ENCODE measurements at places on chromosomes 1 and 21.
A peak's percentile ranks its signal among the peaks of the same experiment; 100 is the strongest.

GRCh38 chr1:160488347-160489058, 34.6 kb downstream of the SLAMF6 start:
- peak; percentile 39 for DNase-seq

DNA sequence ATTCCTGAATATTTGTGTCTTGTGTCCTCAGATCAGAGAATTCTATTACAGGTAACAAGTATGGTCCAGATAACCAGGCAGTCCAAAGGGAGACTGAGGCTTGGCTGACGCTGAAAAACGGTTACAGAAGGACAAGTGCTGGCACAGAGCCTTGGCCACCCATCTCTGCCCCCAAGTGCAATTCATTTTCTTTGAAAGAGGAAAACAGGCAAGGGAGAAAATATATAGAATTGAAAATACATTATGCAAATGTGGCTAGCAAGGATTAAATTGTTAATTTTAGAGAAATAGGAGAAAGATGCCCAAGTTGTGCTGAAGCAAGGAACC, 1.2 kb downstream of the SORT1 start:
- DNase-seq = no peak

- no peak for DNase-seq
Observed at GRCh38 chr21:35652196-35652595, 408.1 kb downstream of the SETD4 start.

GRCh38 chr1:118217141-118217838, 32.3 kb upstream of the SPAG17 start:
- DNase-seq = no peak

DNA sequence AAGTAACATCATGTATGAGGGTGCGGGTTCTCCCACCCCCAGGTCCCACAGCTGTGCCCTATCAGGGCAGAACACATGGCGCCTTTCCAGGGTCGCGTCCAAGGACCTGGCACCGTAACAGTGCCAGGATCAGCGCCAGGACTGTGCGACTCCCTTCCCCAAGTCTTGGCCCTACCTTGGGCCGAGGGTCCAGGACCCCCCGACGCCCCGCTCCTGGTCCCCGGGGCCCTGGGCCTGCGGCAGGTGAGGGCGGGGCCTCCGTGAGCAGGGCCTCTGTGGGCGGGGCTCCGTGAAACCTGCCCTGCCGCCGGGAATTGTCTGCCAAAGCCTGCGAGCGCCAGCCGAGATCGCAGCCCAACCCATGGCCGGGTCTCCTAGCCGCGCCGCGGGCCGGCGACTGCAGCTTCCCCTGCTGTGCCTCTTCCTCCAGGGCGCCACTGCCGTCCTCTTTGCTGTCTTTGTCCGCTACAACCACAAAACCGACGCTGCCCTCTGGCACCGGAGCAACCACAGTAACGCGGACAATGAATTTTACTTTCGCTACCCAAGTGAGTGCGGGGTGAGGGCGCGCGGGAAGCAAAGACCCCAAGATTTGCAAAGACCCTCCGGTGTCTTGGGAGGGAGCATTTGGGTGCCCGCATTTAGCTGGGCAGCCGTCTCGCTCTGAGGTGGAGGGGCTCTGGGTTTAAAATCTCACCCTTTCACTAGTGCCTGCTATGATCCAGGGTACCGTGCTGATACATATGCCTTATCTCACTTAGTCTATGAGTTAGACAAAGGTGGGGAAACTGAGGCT, at the start of gene RHBG:
TSS of gene RHBG (plus strand) at position 323 of the 796 bp plus-strand sequence. CDS start at position 362, 39 bp downstream.
- DNase-seq = no peak

DNA sequence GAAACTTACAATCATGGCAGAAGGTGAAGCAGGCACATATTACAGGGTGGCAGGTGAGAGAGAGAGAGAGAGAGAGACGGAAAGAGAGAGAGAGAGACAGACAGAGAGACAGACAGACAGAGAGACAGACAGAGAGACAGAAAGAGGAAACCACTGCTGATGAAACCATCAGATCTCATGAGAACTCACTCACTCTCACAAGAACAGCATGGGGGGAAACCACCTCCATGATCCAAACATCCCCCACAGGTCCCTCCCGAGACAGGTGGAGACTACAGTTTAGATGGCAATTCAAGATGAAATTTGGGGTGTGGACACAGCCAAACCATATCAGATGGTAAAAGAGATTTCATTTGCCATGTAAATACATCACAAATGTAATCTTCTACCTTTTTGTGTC, 708.1 kb downstream of the MRPL39 start:
- DNase-seq = no peak

DNA sequence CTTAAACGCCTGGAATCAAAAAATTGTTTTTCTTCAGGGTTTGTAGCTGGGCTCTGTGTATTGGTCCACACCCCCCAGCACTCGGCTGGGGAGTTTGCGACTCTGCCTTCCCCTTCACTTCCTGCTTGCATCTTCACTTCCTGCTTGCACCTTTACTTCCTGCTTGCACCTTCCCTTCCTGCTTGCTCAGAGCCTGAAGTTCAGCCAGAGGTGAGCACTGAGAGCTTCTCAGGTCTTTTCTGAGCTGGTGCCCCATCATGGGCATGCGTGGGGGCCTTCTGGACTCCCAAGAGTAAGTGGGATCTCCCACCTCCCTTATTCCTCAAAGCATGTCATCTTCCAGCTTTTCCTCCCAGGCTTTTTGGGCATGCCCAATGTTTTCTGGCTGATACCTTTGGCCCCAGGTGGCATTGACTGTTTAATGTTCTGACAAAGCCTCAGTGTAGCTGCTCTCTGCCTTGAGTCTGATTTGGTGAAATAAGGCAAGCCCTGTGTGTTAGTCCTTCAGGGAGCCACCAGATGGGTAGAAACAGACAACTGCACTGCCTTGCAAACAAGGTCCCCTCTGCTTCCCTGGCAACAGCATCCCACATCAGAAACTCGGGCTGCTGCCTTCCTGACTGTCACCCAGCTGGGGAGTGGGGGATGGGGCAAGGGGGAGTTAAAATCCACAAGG, 3.5 kb downstream of the KRTAP10-2 start:
- no peak for DNase-seq

GRCh38 chr1:203311368-203312301, 6.3 kb downstream of the BTG2 start:
- DNase-seq = no peak

GRCh38 chr1:26160527-26161414, 1.9 kb downstream of the FAM110D start:
- no peak for DNase-seq

DNA sequence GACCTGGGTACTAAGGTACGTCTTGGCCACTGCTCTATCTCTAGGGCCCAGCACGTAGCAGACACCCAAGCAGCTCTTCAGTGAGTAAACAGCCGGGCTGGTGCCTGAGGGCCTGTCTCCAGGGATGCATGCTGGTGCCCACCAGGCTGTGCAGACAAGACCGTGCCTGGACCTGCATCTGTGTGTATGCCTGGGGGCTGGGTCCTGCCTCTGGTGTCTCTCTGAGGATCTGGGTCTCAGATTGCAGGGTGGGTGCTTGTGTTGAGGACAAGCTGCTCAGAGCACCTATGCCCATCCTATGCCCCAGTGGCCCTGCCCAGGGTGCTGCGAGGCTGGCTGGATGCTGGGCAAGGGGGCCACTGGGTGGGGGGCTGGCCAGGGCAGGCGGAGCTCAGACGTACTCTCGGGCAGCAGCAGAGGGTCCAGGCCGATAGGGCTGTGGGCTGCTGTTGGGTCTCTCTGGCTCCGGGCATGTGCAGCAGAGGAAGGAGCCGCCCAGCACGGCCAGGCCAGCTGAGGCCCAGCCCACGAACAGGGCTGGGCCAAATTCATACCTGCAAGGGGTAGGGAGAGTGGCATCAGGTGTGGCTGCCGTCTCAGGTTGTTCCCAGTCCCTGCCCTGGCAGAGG, 4.4 kb downstream of the CLDN19 start:
- DNase-seq = no peak

DNA sequence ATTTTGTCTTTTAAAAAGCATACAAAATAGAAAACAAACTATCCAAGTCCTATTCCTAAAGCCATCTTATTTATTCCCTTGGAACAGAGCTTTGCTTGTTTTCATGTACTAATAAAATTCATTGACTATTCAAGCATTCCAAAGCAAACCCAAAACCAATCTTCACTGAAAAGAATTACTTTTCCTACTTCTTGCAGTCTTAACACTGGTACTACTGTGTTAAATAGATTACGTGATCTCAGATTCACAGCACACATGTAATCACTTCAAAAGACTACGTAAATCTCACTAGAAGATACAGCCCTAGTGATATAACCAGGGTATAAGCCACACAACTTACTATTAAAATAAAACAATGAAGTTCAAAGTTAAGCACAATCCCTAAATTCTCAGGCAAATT, 39.0 kb downstream of the ZZZ3 start:
- DNase-seq = no peak

DNA sequence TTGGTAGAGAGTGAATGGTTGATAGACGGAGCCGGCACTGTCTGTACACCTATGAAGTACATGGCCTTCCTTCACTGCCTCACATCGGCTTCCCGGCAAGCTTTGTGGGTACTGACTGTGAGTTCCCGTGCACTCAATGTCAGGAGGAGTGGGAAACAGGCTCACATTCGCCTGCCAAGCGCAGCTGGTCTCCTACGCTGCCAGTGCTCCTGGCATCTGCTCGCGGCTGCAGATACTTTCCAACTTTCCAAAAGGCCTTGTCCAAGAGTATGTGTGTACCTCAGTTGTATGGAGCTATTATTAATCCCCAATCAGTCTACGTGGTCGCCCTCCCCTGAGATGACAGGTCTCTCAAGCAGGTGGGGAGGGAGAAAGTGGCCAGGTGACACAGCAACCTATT, 180.8 kb downstream of the ZSCAN20 start:
- DNase-seq = no peak

GRCh38 chr1:180862305-180862704, 50.4 kb upstream of the KIAA1614 start:
- no peak for DNase-seq

GRCh38 chr1:198620951-198621824, 17.7 kb upstream of the PTPRC start:
- peak; percentile 84 for DNase-seq

DNA sequence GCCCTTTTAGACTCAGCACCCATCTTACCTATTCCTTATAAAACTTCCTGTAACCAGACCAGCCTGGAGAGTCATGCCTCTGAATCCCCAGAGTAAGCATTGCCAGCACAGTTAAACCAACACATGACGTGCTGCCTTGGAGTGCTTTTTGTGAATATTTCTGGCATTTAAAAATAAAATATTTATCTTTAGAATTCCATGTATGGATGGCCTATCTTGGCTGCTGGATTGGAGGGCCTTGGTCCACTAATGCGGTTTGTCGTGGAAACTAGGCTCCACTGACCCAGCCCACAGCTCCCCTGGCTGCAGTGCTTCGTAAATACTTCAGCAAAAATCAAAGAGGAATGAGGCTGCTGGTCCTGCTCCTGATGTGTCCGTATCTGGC, 17.5 kb downstream of the MTARC1 start:
- DNase-seq = no peak

GRCh38 chr1:203463469-203464062, 12.0 kb upstream of the PRELP start:
- DNase-seq = no peak

DNA sequence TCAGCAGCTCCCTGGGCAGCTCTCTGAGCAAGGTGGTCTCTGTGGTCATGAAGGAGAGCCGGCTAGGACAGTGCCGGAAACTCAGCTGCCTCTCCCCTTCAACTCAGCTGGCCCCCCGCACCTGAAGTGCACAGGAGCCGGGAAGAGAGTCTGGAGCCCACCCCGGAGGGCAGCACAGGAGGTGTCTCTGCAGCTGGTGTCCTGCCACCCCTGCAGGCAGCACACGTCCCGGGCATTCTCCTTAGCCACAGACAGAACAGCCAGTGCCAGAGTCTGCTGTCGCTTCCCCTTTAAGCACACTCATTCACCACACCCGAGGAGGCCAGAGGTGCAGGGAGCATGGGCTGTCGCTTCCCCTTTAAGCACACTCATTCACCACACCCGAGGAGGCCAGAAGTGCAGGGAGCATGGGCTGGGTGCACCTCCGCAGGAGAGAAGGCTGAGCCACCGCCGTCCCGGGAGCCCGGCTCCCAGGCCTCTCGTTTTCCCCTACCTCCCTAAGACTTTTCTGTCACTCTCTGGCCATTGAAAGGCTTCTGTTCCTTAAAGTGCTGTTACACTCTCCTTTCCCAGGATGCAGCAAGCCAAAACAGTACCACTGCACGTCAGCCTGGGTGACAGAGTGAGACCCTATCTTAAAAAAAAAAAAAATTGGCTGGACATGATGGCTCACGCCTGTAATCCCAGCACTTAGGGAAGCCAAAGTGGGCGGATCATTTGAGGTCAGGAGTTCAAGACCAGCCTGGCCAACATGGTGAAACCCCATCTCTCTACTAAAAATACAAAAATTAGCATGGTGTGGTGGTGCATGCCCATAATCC, 16.9 kb upstream of the SAMD11 start:
- peak; percentile 14 for DNase-seq

DNA sequence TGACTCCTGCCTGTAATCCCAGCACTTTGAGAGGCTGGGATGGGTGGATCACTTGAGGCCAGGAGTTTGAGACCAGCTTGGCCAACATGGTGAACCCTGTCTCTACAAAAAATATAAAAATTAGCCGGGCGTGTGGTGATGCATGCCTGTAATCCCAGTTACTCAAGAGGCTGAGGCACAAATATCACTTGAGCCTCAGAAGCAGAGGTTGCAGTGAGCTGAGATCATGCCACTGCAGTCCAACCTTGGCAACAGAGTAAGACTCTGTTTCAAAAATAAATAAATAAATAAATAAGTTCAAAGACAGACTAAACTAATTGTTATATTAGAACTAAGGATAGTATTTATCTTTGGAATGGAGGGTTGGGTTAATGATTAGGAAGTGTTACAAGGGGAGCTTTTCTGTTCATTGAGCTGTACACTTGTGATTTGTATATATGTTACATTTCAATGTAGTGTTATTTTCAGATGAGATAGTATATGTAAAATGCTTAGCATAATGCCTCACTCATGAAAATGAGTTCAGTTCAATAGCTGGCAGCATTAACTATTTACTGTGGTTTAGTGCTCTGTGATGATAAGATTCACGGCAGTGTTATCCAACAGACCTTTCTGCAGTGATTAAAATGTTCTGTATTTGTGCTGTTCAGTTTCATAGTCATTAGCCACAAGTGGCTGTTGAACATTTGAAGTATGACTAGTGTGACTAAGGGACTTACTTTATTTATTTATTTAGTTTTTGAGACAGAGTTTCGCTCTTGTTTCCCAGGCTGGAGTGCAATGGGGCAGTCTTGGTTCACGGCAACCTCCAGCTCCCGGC, 47.7 kb downstream of the OSBPL9 start:
- no peak for DNase-seq

- no peak for DNase-seq
Observed at GRCh38 chr1:11098931-11099309, 749 bp downstream of the EXOSC10 start.

- no peak for DNase-seq
Observed at GRCh38 chr1:9269721-9270120, 23.0 kb upstream of the SPSB1 start.

GRCh38 chr1:71587961-71588360, 507.1 kb upstream of the ZRANB2 start:
- no peak for DNase-seq

- DNase-seq = no peak
Observed at GRCh38 chr1:112618114-112618720, 724 bp downstream of the ST7L start.

GRCh38 chr1:203661572-203661971, 34.9 kb downstream of the ATP2B4 start:
- DNase-seq = no peak

GRCh38 chr1:232472485-232473041, 157.4 kb downstream of the SIPA1L2 start:
- DNase-seq = no peak

- DNase-seq = no peak
Observed at GRCh38 chr21:36788120-36788638, 89.3 kb downstream of the SIM2 start.

- no peak for DNase-seq
Observed at GRCh38 chr1:51000651-51001050, 30.6 kb downstream of the CDKN2C start.

- DNase-seq = no peak
Observed at GRCh38 chr1:150809651-150810050, 1.6 kb upstream of the CTSK start.

Measured in GM06990 (cell line).